Esophagus squamous epithelium (tissue), 5 donors: ENCODE measurements at places on chromosomes 2 and 18.

- H3K4me3 ChIP-seq = no peak overlapping the region
- no peak overlapping the region for H3K27ac ChIP-seq
- DNase-seq = no peak
- H3K27me3 ChIP-seq = no peaks in the 10 kb centered on the region
These were observed 15.1 kb downstream of the MYCN start for GRCh38 chr2:15955232-15955988.

DNA sequence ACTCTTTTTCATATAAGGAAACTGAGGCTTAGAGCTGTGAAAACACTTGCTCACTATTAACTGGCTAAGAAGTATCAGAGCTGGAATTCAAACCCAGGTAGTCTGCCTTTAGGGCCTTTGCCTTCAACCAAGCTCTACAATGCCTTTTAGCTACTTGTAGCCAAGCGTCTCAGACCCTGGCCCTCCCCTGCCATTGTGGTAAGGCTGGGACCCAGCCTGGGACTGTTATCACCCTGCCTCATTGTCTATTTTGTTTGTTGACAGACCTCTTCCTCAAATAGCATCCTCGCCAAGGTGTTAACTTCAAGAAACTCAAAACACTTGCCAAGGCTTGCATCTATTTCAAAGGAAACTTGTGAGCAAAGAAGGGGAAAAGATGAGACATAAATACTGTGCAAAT, 76.7 kb upstream of the CD28 start:
- DNase-seq = no peak
- H3K4me1 ChIP-seq = no peaks in the 10 kb centered on the region
- H3K4me3 ChIP-seq = no peak overlapping the region
- no peaks in the 10 kb centered on the region for H3K27me3 ChIP-seq

- no peak for DNase-seq
- no peaks in the 10 kb centered on the region for H3K36me3 ChIP-seq
- no peaks in the 10 kb centered on the region for H3K27me3 ChIP-seq
- no peak overlapping the region for H3K4me3 ChIP-seq
These were observed 19.0 kb upstream of the DIPK1C start for GRCh38 chr18:74476140-74476539.

DNA sequence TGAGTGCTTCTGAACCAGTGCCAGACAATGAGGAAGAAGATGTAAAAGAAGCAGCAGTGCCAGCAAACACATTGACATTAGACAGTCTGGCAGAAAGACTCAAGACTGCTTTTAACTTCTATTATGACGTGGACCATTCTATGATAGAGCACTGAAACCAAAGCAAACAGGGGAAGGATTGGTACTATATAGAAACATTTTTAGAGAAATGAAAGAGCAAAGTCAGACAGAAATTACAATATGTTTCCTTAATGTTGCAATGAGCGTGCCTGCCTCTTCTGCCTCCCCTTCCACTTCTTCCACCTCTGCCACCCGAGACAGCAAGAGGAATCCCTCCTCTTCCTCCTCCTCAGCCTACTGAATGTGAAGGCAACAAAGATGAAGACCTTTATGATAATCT, 39.7 kb downstream of the DHX57 start:
- no peaks in the 10 kb centered on the region for H3K36me3 ChIP-seq
- no peaks in the 10 kb centered on the region for H3K4me1 ChIP-seq
- no peak overlapping the region for H3K4me3 ChIP-seq
- no peaks in the 10 kb centered on the region for H3K27me3 ChIP-seq

GRCh38 chr18:79706658-79707057, 27.1 kb downstream of the CTDP1 start:
- H3K27ac ChIP-seq = no peak overlapping the region
- peaks cover 85% of the 10 kb centered on the region for H3K36me3 ChIP-seq
- no peak overlapping the region for H3K4me3 ChIP-seq
- H3K4me1 ChIP-seq = no peaks in the 10 kb centered on the region
- no peak for DNase-seq

DNA sequence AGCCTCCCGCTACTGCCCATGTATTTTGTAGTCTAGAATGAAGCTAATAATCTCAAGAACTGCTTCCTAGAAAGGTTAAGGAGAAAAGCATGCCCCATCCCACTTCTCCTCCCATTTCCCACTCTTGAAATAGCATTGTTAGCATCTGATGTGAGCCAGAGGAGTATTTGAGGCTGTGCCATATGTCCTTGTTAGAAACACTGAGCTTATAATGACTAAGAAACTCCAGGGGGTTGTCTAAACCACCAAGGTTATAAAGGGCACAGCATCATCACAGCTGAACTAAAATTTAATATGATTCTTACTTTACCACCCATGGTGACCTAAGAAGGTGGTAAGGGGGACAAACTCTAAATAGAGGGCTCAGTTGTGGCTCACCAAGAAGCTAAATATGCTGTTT, 16.6 kb downstream of the TSPYL6 start:
- H3K27ac ChIP-seq = no peak overlapping the region
- no peaks in the 10 kb centered on the region for H3K4me1 ChIP-seq
- no peak overlapping the region for H3K4me3 ChIP-seq
- H3K27me3 ChIP-seq = no peaks in the 10 kb centered on the region
- no peaks in the 10 kb centered on the region for H3K36me3 ChIP-seq

- no peaks in the 10 kb centered on the region for H3K36me3 ChIP-seq
- DNase-seq = no peak
- no peak overlapping the region for H3K27ac ChIP-seq
- peaks cover 57% of the 10 kb centered on the region for H3K4me1 ChIP-seq
- H3K27me3 ChIP-seq = peaks cover 3% of the 10 kb centered on the region
- H3K4me3 ChIP-seq = no peak overlapping the region
These were observed 7.3 kb downstream of the RAX start for GRCh38 chr18:59265974-59266369.

DNA sequence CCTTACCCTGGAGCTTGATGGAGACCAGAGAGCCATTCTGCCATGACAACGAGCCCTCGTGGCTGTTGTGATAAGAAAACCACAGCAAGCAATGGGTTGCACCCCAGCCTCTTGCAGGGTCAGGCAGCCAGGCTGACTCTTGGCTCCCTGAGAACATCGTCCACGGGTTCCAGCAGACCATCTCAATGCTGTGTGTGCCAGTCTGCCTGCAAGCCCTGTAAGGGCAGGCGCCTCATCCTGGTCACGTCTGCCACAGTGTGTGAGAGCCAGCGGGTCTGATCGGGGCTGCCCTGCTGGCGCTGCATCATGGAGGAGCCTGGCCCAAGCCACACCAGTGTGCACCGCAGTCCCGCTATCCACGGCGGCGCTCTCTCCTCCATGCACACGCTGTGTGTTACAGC, 71.0 kb upstream of the MGAT4A start:
- peaks cover 15% of the 10 kb centered on the region for H3K36me3 ChIP-seq
- H3K27ac ChIP-seq = no peak overlapping the region
- H3K4me3 ChIP-seq = no peak overlapping the region
- no peaks in the 10 kb centered on the region for H3K27me3 ChIP-seq
- H3K4me1 ChIP-seq = peaks cover 8% of the 10 kb centered on the region

DNA sequence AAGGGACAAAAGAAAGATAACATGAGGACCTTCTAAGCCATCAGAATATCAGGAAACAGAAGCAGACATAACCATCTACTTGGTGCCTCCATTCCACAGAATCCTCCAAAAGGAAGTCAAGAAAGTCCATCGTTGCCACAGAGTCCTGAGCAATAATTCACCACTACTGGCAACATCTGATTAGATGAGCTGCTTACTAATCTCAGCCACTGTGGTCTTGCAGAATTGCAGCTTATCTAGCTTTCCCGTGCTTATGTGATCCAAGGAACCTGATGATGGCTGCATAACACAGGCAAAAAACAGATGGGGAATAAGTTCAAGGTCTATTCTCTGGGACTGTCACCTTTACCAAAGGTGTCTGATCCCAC, 278.5 kb downstream of the AFF3 start:
- H3K36me3 ChIP-seq = no peaks in the 10 kb centered on the region
- H3K4me3 ChIP-seq = no peak overlapping the region
- H3K27me3 ChIP-seq = no peaks in the 10 kb centered on the region
- no peak for DNase-seq
- H3K27ac ChIP-seq = no peak overlapping the region
- H3K4me1 ChIP-seq = no peaks in the 10 kb centered on the region

DNA sequence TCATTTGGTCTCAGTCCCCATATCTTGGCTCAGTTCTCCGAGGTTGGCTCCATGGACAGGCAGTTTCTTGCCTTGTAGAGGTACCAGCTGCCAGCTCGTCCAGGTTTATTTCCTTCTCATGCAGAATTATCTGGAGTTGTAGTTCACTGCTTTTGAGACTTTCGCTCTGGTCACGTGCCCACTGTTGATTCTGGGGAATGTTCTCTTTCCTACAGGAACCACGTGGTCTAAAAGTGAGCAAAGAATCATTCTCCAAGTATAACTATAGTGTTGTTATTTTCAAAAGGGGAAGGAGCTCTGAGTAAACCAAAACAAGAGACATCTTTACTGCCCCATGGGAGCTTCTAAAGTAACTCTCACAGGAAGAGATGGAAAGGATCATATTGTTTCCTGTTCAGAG, 41.2 kb upstream of the RAB27B start:
- H3K36me3 ChIP-seq = no peaks in the 10 kb centered on the region
- no peak for DNase-seq
- H3K27ac ChIP-seq = no peak overlapping the region
- H3K4me3 ChIP-seq = no peak overlapping the region

GRCh38 chr2:12253167-12253778, 463.5 kb upstream of the TRIB2 start:
- H3K27me3 ChIP-seq = no peaks in the 10 kb centered on the region
- no peaks in the 10 kb centered on the region for H3K36me3 ChIP-seq
- DNase-seq = no peak

- peaks cover 4% of the 10 kb centered on the region for H3K27me3 ChIP-seq
- no peaks in the 10 kb centered on the region for H3K36me3 ChIP-seq
- H3K4me3 ChIP-seq = no peak overlapping the region
- peaks cover 16% of the 10 kb centered on the region for H3K4me1 ChIP-seq
These were observed 7.7 kb upstream of the CDC42EP3 start for GRCh38 chr2:37679072-37679695.

- DNase-seq = no peak
- H3K27ac ChIP-seq = no peak overlapping the region
- H3K4me3 ChIP-seq = no peak overlapping the region
- H3K27me3 ChIP-seq = no peaks in the 10 kb centered on the region
These were observed 466.9 kb upstream of the HNRNPA3 start for GRCh38 chr2:176745543-176746200.

DNA sequence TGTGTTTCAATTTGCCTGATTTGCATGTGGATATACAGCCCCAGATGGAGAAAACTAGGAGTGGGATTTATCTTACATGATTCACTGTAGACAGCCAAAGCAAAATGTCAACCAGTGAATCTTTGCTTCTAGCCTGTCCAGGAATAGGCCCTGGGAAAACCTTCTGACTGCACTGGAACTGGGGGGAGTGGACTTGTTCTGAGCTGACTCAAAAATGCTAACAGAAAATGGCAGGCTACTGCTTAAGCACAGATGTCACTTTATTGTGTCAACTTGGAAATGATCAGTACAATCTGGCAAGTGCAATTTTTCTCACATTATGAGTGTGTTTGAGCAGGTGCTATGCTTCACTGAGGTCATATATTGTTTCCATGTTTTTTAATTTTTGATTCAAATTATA, 593.7 kb downstream of the NRXN1 start:
- no peak overlapping the region for H3K27ac ChIP-seq
- no peak for DNase-seq
- no peaks in the 10 kb centered on the region for H3K4me1 ChIP-seq
- H3K27me3 ChIP-seq = no peaks in the 10 kb centered on the region
- H3K4me3 ChIP-seq = no peak overlapping the region

DNA sequence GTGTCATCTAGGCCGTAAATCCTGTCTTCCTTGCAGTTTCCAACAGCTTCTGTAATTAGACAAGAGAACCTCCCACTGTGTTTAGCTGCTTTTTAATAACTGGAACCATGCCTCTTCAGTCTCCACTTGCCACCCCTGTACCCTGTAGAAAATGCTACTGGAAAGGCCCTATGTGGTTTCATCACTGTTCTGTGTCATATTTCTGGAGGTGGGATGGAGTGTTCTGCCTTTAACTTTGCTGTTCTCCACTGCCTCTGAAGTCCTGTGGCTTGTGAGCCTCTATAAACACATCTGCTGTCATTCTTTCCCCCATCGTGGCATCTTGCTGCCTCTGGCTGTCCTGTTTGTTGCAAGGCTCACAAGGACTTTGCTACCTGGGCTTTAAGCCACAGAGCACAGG, 17.9 kb downstream of the MGAT5 start:
- H3K4me3 ChIP-seq = no peak overlapping the region
- no peaks in the 10 kb centered on the region for H3K36me3 ChIP-seq
- no peaks in the 10 kb centered on the region for H3K4me1 ChIP-seq
- no peak overlapping the region for H3K27ac ChIP-seq

DNA sequence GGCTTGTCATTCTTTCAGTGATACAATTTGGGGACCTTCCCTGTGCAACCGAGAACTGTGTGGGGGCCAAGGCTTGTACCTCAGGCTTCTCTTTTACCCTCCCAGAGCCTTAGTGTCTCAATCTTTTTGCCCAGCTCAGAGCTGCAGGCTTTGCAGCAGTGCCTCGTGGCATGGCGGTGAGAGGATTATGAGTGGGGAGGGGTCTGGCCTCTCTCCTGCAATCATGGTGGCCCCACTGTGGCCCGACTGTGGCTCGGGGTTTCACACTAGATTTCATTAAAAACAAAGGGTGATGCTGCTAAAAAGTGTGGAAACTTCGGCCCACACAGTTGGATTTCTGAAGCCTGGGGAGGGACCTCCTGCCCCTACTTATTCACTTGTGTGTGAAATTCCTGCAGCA, 75.5 kb downstream of the CAPN13 start:
- no peaks in the 10 kb centered on the region for H3K36me3 ChIP-seq
- no peaks in the 10 kb centered on the region for H3K4me1 ChIP-seq
- no peak overlapping the region for H3K4me3 ChIP-seq
- no peak for DNase-seq
- H3K27ac ChIP-seq = no peak overlapping the region
- H3K27me3 ChIP-seq = no peaks in the 10 kb centered on the region

DNA sequence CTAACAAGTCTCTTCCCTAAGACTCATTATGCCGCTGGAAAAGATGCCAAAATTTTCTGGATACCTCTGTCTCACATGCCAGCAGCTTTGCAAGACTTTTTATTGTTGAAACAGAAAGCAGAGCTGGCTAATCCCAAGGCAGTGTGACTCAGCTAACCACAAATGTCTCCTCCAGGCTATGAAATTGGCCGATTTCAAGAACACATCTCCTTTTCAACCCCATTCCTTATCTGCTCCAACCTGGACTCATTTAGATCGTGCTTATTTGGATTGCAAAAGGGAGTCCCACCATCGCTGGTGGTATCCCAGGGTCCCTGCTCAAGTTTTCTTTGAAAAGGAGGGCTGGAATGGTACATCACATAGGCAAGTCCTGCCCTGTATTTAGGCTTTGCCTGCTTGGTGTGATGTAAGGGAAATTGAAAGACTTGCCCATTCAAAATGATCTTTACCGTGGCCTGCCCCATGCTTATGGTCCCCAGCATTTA, 26.3 kb downstream of the DHRS9 start:
- H3K27ac ChIP-seq = peak overlapping the region; percentile 31
- H3K4me1 ChIP-seq = peaks cover 6% of the 10 kb centered on the region
- DNase-seq = no peak
- no peaks in the 10 kb centered on the region for H3K27me3 ChIP-seq

DNA sequence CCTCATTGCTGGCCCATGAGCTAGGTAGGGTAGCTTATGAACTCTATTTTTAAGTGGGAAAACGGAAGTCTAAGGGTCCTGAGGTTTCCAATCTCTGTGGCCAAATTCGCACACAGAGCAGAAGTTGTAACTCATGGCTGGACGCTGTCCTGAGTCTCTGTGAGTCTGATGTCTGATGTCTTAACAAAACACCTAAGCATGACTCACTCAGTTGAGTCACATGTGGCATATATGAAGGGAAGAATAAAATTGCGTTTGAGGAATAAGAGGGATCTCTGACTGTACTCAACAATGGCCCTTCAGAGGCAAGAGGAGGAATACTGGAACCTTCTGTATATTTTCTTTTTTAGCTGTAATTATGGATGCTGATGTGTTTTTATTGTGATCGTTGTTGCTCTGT, 569.7 kb downstream of the RIT2 start:
- H3K4me1 ChIP-seq = no peaks in the 10 kb centered on the region
- H3K27ac ChIP-seq = no peak overlapping the region
- H3K36me3 ChIP-seq = no peaks in the 10 kb centered on the region
- no peak for DNase-seq
- no peaks in the 10 kb centered on the region for H3K27me3 ChIP-seq
